WERI-Rb-1 (cell line): ENCODE measurements at places on chromosomes 6 and 20.

GRCh38 chr20:13546497-13547131 is 92.1 kb downstream of the TASP1 start:
- DNase-seq: peak; percentile 82

- DNase-seq: no peak
Observed at GRCh38 chr20:59195316-59195993, 31.8 kb downstream of the ZNF831 start.

GRCh38 chr6:113381959-113382358 is 475.2 kb upstream of the MARCKS start:
- no peak for DNase-seq

- DNase-seq: no peak
Observed at GRCh38 chr20:25489221-25489871, 81.9 kb downstream of the GINS1 start.

GRCh38 chr6:5175635-5176034 is 85.1 kb downstream of the LYRM4 start:
- DNase-seq: no peak
